Immature natural killer cell (primary cell): ENCODE measurements at places on chromosomes 3 and 15. TPM values are rescaled to one million over a fixed set of nuclear protein-coding genes. Genes with fewer than 3 reads are reported as not detected.

The MLF1 gene
- polyA plus RNA-seq = not detected

The TGM4 gene
- polyA plus RNA-seq = not detected

The STAC gene
- not detected for polyA plus RNA-seq

The SPSB4 gene
- not detected for polyA plus RNA-seq

The TMEM207 gene
- polyA plus RNA-seq = not detected

The DNAJC17 gene
- 62.8 TPM for polyA plus RNA-seq

The CCDC14 gene
- 1.1 TPM for polyA plus RNA-seq

The FGF12 gene
- not detected for polyA plus RNA-seq
